Left cardiac atrium (tissue), 4 donors: ENCODE measurements at places on chromosomes 7 and 10. TPM values are rescaled to one million over a fixed set of nuclear protein-coding genes. Genes with fewer than 3 reads are reported as not detected.

DNA sequence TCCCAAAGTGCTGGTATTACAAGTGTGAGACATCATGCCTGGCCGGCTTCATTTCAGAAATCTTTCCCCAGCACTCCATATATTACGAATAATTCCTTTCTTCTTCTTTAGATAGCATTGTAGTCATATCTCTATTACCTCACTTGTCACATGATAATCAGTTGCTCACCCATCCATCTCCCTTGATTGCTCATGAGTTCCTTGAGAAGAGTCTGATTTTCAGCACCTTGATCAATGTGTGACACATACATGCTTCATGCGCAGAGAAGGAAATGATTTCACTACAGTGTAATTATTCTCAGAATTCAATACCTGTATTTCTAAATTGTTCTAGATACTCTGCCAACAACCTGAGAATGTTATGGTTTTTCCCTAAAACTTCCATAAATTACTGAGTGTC, 26.7 kb upstream of the GGCT start:
- DNase-seq: no peak

- no peak for DNase-seq
Observed at GRCh38 chr10:70664702-70665195, 7.6 kb upstream of the ADAMTS14 start.

GRCh38 chr7:33459340-33459751, 330.0 kb downstream of the BBS9 start:
- DNase-seq: no peak

- no peak for DNase-seq
Observed at GRCh38 chr10:117441812-117442443, 66.7 kb upstream of the PDZD8 start.

- no peak for DNase-seq
Observed at GRCh38 chr7:152911226-152911560, 151.6 kb downstream of the ACTR3B start.

- no peak for DNase-seq
Observed at GRCh38 chr10:35426657-35427056, 90.3 kb downstream of the CCNY start.

GRCh38 chr7:117323305-117323850, 520 bp upstream of the WNT2 start:
- no peak for DNase-seq

- no peak for DNase-seq
Observed at GRCh38 chr7:36949711-36950600, 225.7 kb upstream of the AOAH start.

GRCh38 chr10:72353965-72354355, 759 bp downstream of the DNAJB12 start:
- DNase-seq: no peak

DNA sequence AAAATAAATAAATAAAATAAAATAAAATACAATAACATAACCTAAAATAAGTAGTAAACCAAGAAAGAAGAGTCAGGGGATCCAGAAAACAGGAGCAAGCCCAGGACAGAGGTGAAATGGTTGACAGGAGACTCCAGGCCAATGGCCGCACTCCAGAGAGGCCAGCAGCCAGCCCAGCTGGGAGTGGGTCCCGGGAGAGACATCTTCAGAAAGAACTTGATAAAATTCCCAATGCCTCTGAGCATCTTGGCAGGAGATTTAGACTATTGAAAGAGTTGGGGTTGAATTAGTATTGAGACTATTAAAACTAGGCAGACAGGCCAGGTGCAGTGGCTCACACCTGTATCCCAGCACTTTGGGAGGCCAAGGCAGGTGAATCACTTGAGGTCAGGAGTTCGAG, 62.6 kb downstream of the CLIP2 start:
- DNase-seq: no peak

DNA sequence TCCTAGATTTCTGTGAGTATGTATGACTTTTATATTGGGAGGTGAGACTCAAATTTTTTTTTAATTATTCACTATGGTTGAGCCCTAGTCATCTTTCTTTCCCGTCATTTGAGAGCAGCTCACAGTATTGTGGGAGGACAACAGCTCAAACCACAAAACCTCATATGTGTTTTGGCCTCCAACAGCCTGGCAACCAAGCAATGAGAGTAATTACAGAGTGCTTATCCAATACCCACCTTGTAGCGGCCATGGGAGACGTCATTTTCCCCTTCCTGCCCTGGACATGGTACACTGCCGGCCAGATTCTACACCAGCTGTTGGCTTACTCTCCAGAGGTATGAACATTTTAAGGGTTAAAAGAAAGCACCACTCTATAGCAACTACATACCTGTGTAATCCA, 49.1 kb downstream of the DOCK4 start:
- no peak for DNase-seq

DNA sequence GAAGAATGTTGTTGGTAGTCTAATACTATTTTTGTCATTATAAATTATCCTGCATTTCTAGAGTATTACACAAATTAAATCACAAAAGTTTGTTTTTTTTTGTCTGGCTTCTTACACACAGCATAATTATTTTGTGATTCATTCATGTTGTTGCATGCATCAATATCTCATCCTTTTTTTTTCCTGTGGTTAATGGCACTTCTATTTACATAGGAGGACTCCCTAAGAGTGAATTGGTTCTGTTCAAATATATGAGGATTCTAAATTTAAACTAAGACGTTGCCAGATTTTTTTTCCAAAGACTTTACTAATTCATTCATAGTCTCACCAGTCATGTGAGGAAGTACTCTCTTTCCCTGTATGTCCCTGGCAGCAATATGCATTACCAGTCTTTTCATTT, 303.3 kb downstream of the GPR37 start:
- DNase-seq: no peak

Gene CNTNAP2
- total RNA-seq: 1.1 TPM

Gene AKR1C4
- not detected for total RNA-seq

Gene SVOPL
- not detected for total RNA-seq
